Lung microvascular endothelial cell (primary cell): ENCODE measurements at places on chromosomes 4 and X. TPM values are rescaled to one million over a fixed set of nuclear protein-coding genes. Genes with fewer than 3 reads are reported as not detected.
A peak's percentile ranks its signal among the peaks of the same experiment; 100 is the strongest.

DNA sequence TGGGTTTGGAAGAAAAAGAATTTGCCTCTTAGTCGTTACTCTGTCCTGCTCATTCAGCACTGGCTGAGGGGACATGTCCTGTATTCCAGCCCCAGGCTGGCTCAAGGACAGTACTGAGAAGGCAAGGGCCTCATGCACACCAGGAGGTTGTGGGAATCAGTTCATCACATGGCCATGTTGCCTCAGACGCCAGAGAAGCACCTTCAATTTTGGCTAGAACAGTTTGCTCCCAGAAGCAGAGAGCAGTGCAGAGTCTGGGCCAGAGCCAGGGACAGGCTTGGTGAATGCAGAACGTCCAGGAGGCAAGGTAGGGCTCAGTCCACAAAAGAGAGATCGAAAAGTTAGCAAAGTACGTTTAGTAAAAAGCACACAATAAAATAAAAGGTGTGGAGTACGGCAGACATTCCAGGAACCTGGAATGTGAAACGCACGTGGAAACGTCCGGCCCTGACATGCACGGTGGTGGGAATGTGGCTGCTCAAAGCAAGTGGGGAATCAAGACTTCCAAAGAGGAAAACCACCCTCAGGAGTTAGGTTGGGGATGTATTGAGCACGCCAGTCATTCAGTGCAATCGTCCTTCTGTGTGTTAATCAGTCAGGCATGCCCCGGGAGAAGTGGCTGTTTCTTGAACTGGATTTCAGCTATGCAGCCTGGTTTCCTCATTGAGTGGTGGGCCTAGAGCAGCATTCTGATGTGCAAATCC, 1.2 kb upstream of the SLC2A9 start:
- no peak for DNase-seq

Gene DMRTC1
- total RNA-seq: not detected in 2 replicates

- DNase-seq: no peak
These were observed 409.4 kb downstream of the PCDH18 start for GRCh38 chr4:137122876-137123275.

DNA sequence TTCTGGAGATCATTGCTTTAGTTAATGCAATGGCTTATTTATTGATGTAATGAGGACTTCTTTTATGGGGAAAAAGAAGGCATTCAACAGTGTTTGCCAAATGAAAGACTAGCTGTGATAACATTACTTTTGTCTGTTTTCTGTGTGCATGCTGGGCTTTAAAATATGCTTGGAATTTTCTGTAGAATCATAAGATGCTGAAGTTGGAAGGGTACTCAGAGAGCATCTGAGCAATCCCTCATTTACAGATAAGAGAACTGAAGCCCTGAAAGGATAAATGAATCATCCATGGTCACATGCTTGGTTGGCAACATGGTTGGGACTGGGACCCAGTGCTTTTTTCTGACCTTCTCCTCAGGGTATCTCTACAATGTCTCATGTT, 31.4 kb upstream of the PITX2 start:
- DNase-seq: no peak

DNA sequence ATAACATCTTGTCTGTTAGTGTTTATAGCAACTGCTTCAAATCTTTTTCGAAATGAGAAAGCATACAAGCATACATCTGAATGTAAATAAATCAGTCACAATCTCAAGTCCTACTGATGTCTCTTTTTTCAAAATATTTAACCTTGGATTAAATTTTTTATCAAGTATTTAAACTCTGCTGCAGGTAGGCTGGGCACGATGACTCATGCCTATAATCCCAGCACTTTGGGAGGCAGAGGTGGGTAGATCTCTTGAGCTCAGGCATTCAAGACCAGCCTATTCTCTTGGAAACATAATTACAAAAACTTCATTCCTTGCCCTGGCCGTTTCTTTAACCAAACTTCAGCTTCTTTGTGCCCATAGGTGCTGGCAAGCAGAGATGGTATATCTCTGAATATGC, 540.3 kb upstream of the GALNT7 start:
- DNase-seq: no peak

Gene TREX2
- total RNA-seq: 4.4 and 7.7 TPM in 2 replicates

- no peak for DNase-seq
These were observed 21.8 kb upstream of the GBA3 start for GRCh38 chr4:22670956-22671355.

Gene GJB1
- not detected in 2 replicates for total RNA-seq

DNA sequence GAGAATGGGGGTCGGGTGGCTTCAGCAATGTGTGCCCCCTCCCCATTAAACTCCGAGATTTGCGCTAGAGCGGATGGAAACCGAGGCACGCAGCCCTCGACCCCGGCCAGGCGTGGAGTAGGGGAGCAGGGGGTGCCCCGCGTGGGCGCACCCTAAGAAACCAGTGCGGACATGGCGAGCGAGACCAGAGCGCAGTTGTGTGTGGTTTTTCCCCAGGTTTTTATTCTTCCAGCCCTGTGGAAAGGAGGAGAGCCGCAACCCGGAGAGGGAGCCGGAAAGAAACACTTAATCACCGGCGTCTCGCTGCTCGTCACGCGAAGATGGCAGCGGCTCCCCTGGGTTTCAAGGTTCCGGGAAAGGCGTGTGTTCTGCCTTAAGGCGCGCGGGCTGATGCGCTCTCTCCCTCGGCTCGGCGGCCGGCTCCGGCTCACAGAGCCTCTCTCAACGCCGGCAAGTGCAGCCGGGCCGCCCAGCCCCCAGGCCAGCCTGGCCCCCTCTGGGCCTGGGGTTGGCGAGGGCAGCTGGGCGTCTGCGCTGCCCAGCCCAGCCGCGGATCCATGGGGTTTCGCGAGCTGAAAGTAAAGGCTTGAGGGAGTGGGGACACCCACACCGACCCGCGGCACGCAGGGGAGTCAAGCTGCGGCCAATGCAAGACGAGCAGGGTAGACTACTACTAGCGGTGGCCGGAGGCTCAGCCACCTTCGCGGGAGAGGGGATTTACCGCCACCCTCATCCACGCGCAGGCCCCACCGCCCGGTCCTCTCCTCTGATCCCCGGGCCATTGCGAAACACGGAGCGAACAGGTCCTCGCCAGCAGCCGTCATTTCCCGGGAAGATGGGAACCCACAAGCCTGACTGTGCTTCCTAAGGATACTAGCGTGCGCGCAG, 74.0 kb upstream of the BCOR start:
- peak; percentile 50 for DNase-seq

DNA sequence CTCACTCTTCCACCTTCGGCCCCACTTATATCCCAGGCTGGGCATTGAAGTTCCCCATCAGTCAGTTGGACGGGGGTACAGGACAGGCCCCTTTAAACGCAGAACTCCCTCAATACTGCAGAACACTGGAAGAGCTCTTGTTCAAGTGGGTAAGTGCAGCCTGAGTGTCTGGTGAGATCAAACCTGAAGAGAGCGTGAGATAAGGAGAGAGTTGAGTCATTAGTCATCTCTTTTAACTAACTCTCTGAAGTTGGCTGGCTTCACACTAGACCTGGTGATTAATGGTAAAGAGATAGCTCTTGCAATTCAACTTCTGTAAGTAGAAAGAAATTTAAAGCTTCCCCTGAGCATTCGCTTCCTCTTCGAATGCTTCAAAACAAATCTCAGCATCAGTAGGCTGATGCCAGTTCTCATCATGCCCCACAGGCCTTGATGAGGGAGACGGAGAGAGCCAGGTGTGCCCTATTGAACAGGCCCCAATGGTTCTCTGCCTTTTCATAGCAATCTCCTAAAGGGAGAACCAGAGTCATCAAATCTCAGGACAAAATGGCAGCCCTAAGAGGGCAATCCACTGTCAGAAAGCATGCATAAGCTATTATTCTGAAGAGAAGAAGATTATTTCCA, 41.0 kb upstream of the JADE1 start:
- DNase-seq: no peak

Gene TRMT44
- total RNA-seq: 6.3 and 9.9 TPM in 2 replicates
